ENCODE measurements at places on chromosomes 13 and 19.

- no peak for DNase-seq
These were observed 22.7 kb upstream of the LRCH1 start for GRCh38 chr13:46530084-46530935.

- DNase-seq = no peak
These were observed 35.4 kb downstream of the ZNF787 start for GRCh38 chr19:56085571-56086275.

GRCh38 chr13:87961546-87961945, 290.4 kb downstream of the SLITRK5 start:
- no peak for DNase-seq

DNA sequence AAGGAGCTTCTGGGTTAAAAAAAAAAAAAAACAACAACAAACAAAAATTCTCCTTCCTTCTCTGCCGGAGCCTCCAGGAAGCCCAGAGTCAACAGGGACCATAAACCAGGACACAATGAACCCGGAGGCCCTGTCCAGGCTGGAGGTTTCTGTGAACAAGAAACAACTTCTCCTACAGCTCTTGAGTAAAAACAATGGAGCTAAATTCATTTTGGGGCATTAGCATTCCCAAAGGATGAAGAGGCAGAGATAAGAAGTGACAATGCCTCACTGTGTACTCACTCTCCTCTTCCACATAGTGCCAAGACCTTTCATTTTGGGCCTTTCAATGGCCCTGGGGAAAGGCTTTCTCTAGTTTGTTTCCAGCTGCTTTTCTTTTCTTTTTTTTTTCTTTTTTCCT, 9.0 kb downstream of the RHPN2 start:
- DNase-seq = no peak

Data from esophagus squamous epithelium (tissue), 5 donors.